ENCODE measurements at places on chromosomes 3 and 15. TPM values are rescaled to one million over a fixed set of nuclear protein-coding genes. Genes with fewer than 3 reads are reported as not detected.

- no peak for DNase-seq
- H3K4me1 ChIP-seq, result no peaks in the 10 kb centered on the region
- no peaks in the 10 kb centered on the region for H3K36me3 ChIP-seq
- H3K27ac ChIP-seq, result no peak overlapping the region
- peaks cover 4% of the 10 kb centered on the region for H3K27me3 ChIP-seq
- H3K4me3 ChIP-seq, result no peak overlapping the region
These were observed 13.2 kb downstream of the MRAS start for GRCh38 chr3:138361561-138361971.

Gene ACTR8
- 21.7 TPM for polyA plus RNA-seq

DNA sequence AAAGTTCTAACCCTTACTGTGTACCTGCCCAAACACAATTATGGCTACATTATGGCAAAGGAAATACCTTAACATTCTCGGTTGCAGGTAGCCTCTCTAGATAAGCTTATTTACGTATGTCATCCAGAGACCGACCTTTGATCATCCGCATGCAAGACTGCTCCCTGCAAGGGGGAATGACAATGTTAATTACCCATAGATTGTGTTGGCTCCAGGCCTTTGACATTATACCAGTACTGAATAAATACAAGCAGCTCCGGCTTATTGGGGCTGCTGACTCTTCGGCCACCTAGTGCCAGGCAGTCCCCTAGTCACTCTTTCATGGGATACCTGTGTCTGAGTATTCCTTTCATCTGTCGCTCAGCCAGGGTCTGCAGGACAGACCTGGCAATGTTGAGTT lies 223.5 kb downstream of the DTWD1 start:
- H3K36me3 ChIP-seq, result no peaks in the 10 kb centered on the region
- no peaks in the 10 kb centered on the region for H3K27me3 ChIP-seq
- no peaks in the 10 kb centered on the region for H3K4me1 ChIP-seq
- H3K4me3 ChIP-seq, result no peak overlapping the region
- DNase-seq, result no peak

GRCh38 chr3:26558257-26558656 lies 64.3 kb upstream of the LRRC3B start:
- no peaks in the 10 kb centered on the region for H3K27me3 ChIP-seq
- H3K27ac ChIP-seq, result no peak overlapping the region
- no peak overlapping the region for H3K4me3 ChIP-seq
- H3K36me3 ChIP-seq, result no peaks in the 10 kb centered on the region
- DNase-seq, result no peak

GRCh38 chr3:185583925-185584324 lies 2.2 kb upstream of the SENP2 start:
- no peaks in the 10 kb centered on the region for H3K36me3 ChIP-seq
- no peak overlapping the region for H3K4me3 ChIP-seq
- H3K4me1 ChIP-seq, result peaks cover 12% of the 10 kb centered on the region
- DNase-seq, result no peak
- no peak overlapping the region for H3K27ac ChIP-seq

DNA sequence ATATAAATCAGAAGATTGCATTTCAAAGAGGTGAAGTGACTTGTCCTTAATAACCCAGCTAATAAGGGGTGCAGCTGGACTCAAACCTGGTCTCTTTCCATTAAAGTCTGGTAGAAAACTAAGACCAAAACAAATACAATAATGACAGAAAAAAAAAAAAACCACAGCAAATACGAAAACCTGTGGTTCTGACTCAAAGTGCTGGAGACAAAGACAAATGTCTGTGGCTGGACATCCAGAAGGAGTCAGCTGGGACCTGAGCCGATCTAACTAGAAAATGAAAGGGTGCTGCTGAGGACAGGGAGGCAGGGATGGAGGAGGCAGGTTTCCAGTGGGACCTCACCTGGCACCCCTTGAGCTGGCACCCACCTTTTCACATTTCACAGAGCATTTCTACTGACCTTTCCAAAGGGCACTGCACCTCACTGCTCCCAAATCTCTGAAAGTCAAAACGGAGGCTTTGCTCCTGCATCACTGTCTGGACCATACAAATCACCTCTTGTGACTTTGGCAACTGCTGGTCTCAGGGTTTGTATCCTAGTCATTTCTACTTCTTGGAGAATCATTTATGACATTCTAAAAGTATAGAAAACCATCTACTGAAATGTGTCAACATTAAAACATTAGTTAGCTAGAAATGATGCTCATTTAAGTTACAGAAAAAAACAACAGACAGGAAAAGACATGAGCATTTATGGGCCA lies 61.7 kb downstream of the CCNL1 start:
- no peak overlapping the region for H3K4me3 ChIP-seq
- no peaks in the 10 kb centered on the region for H3K27me3 ChIP-seq
- H3K4me1 ChIP-seq, result peaks cover 28% of the 10 kb centered on the region
- H3K27ac ChIP-seq, result no peak overlapping the region
- H3K36me3 ChIP-seq, result no peaks in the 10 kb centered on the region
- DNase-seq, result no peak

Gene ABHD6
- polyA plus RNA-seq, result 21.5 TPM

- no peaks in the 10 kb centered on the region for H3K36me3 ChIP-seq
- peak overlapping the region; percentile 93 for H3K27ac ChIP-seq
- H3K4me3 ChIP-seq, result peak overlapping the region; percentile 94
- no peaks in the 10 kb centered on the region for H3K27me3 ChIP-seq
- DNase-seq, result no peak
These were observed 612 bp downstream of the C3orf38 start for GRCh38 chr3:88150371-88150770.

All from keratinocyte (primary cell).